Stimulated activated CD8-positive, alpha-beta memory T cell treated with anti-CD3 and anti-CD28 coated beads, Interleukin-7, amount 100 ng/mL, for 1 hour (primary cell): ENCODE measurements at places on chromosomes 11 and 22.

DNA sequence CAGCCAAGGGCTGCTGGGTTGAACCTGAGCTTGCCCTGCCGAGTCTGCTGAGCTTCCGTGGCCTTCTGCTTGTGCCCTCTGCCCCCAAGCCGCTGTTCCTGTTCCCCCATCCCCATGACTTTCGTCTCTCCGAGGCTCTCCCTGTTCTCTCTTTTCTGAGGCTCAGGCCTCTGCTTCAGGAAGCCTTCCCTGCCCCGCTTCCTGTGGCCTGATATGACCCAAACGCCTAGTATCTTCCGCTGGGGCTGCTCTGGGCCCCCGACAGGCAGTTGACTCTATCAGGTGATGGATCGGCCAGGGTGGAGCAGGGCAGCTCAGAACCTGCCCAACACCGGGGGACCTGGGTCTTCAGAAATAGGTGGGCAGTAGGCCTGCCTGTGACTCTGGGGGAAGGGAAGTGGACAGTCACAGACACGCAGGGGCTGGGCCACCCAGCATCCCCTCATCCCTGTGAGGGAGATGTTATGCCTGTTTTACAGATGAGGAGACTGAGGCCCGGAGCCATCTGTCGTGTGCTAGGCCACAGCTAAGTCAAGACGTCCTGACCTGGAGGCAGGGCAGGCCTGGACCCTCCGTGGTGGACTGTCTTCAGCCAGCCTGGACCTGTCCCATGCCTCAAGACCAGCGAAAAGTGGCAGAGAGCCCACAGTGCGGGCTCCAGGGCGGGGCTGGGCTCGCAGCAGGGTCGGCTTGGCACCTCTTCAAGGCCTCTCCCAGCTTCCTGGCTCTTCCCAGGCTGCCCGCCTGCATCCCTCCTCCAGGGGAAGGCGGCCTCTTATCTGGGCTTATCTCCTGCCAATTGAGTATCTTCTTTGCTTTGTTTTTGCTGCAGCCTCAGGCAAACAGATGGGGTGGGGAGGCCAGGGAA is 16.2 kb downstream of the BAD start:
- DNase-seq = no peak

GRCh38 chr11:10529279-10529678 is 11.7 kb downstream of the RNF141 start:
- DNase-seq = no peak

DNA sequence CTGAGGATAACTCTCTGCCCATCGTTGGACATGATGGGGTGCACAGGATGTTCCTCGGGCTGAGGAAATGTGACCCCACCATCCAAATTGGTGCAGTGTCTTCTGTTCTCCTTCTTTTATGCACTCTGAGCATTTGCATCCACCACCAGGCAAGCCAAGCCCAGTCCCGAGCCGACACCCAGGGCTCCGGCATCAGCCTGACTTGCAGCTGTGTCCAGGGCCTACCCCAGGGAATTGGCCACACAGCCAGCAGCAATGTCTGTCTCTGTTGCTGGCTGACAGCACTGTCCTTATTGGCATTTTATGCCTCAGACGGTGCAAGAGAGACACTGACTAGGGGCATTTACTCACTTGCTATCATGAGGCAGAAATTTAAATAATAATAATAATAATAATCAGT is 25.4 kb upstream of the CPT1A start:
- DNase-seq = no peak

GRCh38 chr11:122672892-122673291 is 17.4 kb downstream of the UBASH3B start:
- DNase-seq = no peak

DNA sequence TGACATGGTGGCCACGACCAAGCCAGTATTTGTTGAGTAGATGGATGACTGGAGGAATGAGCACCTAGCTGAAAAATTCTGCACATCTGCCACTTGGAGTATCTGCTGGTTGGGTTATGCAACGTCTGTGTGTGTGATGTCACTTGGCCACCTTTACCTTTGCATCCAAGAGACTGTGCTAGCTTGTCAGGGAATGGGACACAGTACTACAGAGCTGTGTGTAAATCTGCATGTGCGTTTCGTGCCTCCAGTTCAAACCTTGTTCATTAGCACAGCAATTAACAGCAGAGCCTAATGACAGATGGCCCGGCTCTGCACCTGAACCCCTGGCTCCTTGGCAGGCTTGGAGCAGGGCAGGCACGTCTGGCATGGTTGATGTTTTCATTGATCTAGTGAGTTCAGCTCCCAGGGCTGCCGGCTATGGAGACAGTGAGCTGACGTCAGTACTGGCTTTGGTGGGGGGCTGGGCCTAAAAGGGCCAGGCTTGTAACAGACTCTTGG is 188.4 kb upstream of the NAV2 start:
- no peak for DNase-seq

DNA sequence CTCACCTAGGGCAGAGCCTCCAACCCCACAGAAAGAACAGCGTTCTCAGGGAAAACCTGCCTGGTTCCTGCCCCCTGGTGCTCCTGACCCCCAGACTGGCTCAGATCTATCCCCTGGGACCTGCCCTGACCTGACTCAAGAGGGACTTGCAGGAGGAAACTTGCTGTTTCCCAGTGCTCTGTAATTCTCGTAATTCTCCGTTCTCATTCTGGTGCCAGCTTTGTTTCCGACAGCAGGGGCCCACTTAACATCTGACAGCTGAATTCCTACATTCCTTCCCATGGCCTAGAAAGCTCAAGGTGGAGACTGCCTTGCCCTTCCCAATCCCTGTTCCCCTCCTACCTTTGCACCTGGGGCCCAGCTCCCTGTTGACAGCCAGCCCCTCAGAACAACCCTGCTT is 12.5 kb upstream of the CSF2RB start:
- DNase-seq = no peak

- DNase-seq = no peak
These were observed 28.3 kb upstream of the SMIM35 start for GRCh38 chr11:118115048-118115447.

GRCh38 chr11:132314911-132315455 is 944.6 kb downstream of the NTM start:
- no peak for DNase-seq

GRCh38 chr11:88310246-88310645 is 27.3 kb downstream of the CTSC start:
- no peak for DNase-seq
